ENCODE measurements at places on chromosomes 11 and 22. TPM values are rescaled to one million over a fixed set of nuclear protein-coding genes. Genes with fewer than 3 reads are reported as not detected.
A peak's percentile ranks its signal among the peaks of the same experiment; 100 is the strongest.

- H3K27me3 ChIP-seq, result no peaks in the 10 kb centered on the region
- peaks cover 25% of the 10 kb centered on the region for H3K4me1 ChIP-seq
- H3K27ac ChIP-seq, result peak overlapping the region; percentile 60
- H3K36me3 ChIP-seq, result peaks cover 25% of the 10 kb centered on the region
- no peak overlapping the region for H3K4me3 ChIP-seq
- no peak for DNase-seq
Observed at GRCh38 chr22:25027043-25027906, 74.8 kb downstream of the KIAA1671 start.

DNA sequence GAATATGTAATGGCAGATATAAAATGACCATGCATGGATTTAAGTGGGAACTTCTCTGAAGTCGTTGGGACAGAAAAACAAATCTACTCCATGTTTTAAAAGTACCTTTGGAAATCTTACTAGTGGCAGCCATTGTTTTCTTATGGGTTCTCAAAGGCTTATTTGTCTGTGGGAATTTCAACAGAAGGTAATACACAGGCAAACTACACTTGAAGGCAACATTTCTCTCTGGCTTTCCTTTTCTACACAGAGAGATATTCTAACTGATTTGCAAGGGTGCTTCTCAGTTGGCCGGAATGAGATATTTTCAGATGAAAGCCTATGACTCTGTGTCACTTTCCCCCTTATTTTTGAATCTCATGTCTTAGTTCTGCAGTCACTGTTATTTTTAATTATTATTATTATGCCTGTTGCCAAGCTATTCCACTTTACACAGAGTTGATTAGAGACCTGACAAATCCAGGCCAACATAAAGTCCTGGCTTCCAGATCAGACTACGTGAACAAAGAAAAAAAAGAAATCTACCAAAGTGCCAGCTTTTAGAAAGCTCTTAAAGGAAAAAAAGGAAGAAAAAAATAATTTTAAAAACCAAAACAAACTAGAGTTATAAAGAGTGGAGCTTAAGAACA, 18.9 kb upstream of the PSMA1 start:
- no peak for DNase-seq
- no peaks in the 10 kb centered on the region for H3K4me1 ChIP-seq
- H3K36me3 ChIP-seq, result no peaks in the 10 kb centered on the region
- no peak overlapping the region for H3K4me3 ChIP-seq

- H3K36me3 ChIP-seq, result no peaks in the 10 kb centered on the region
- H3K4me3 ChIP-seq, result no peak overlapping the region
- H3K27me3 ChIP-seq, result no peaks in the 10 kb centered on the region
- H3K27ac ChIP-seq, result no peak overlapping the region
- no peak for DNase-seq
Observed at GRCh38 chr11:70877151-70877550, 375.2 kb downstream of the SHANK2 start.

DNA sequence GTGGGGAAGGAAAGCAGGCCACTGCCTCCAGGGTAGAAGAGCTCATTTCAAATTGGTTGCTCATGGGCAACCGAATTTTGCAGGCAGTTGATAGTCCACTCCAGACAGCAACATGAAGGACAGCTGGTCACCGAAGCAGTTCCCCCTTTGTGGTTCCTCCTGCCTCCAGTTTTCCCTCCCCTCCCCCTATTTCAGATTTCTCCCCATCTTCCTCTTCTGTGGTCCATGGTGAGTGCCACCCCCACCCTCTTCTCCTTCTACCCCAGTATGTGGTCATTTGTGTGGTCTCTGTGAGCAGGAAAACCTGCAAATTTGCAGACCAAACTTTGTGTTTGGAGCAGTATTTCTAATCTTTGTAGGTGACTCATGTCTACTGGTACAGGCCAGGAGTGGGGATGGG, 38.2 kb upstream of the PAK1 start:
- no peak overlapping the region for H3K4me3 ChIP-seq
- no peaks in the 10 kb centered on the region for H3K27me3 ChIP-seq
- H3K27ac ChIP-seq, result no peak overlapping the region
- no peak for DNase-seq

- no peak overlapping the region for H3K27ac ChIP-seq
- no peak for DNase-seq
- no peaks in the 10 kb centered on the region for H3K27me3 ChIP-seq
- H3K4me1 ChIP-seq, result peaks cover 91% of the 10 kb centered on the region
- H3K36me3 ChIP-seq, result peaks cover 3% of the 10 kb centered on the region
Observed at GRCh38 chr22:30308518-30309230, 18.1 kb downstream of the TBC1D10A start.

DNA sequence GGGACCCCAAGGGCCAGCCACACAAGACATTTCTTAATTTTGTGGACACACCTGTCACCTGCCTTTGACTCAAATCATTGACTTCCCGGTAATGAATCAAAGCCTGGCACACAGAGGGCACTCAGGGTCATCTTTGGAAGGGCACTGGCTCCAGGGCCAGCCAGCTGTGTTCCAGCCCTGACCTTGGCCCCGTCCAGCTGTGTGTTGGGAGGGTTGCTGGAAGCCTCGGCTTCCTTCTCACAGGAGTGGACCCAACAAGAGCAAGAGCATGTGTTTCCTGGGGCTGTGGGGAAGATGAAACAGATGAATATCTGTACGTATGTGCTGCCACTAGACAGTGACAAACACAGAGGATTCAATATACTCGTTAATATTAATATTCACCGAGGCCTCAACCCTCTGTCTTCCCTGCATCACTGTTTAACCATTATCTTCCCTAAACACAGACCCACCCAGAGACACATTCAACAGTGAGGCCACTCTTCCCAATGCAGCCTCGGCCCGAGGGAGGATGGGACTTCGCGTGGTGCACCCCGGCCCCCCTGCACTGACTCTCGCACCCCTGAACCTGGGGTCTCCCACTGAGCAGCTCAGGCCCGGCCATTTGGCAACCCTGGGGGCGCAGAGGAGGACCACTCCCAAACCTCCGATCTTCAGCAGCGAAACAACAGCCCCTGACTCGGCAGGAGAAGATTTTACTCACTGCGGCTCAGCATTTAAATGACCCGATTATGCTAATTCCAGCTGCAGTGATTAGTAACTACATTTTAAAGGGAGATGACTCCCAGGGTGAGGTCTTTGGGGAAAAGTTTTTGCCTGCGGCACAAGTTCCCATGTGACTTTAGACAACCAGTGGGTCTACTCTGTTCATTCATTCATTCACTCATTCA, 45.7 kb downstream of the PHF21B start:
- no peaks in the 10 kb centered on the region for H3K36me3 ChIP-seq
- no peak overlapping the region for H3K27ac ChIP-seq
- H3K4me3 ChIP-seq, result no peak overlapping the region
- H3K27me3 ChIP-seq, result no peaks in the 10 kb centered on the region
- no peak for DNase-seq

DNA sequence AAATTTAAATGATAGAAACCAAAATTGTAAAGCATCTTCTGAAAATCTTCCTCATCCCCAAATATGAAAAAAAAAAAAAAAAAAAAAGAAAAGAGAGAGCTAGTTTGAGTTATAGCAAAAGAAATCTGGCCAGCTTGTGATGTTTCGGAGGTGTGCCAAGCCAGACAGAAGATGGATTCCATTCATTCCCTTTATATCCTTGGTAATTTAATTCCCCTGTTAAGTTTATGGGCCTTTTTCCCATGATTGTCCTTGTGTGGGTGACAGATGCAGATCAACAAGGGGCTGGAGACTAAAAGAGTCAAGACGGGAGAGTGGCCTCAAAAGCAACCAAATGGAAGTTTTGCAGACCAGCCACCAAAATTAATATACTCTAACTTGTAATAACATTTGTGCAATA, 47.6 kb upstream of the PARVA start:
- H3K27me3 ChIP-seq, result no peaks in the 10 kb centered on the region
- no peaks in the 10 kb centered on the region for H3K4me1 ChIP-seq
- H3K27ac ChIP-seq, result no peak overlapping the region
- H3K36me3 ChIP-seq, result peaks cover 29% of the 10 kb centered on the region
- DNase-seq, result no peak

GRCh38 chr11:83521647-83522596, 235.8 kb upstream of the CCDC90B start:
- no peaks in the 10 kb centered on the region for H3K4me1 ChIP-seq
- no peak for DNase-seq
- H3K27ac ChIP-seq, result no peak overlapping the region
- no peaks in the 10 kb centered on the region for H3K36me3 ChIP-seq

GRCh38 chr11:1780700-1781592, 17.2 kb upstream of the CTSD start:
- H3K4me3 ChIP-seq, result no peak overlapping the region
- no peaks in the 10 kb centered on the region for H3K4me1 ChIP-seq
- no peak overlapping the region for H3K27ac ChIP-seq
- H3K27me3 ChIP-seq, result peaks cover 21% of the 10 kb centered on the region
- H3K36me3 ChIP-seq, result no peaks in the 10 kb centered on the region

- peaks cover 8% of the 10 kb centered on the region for H3K4me1 ChIP-seq
- H3K27me3 ChIP-seq, result no peaks in the 10 kb centered on the region
- H3K36me3 ChIP-seq, result no peaks in the 10 kb centered on the region
Observed at GRCh38 chr11:124793466-124794278, 6.5 kb downstream of the MSANTD2 start.

Gene LSP1
- polyA plus RNA-seq, result 0.94 TPM

DNA sequence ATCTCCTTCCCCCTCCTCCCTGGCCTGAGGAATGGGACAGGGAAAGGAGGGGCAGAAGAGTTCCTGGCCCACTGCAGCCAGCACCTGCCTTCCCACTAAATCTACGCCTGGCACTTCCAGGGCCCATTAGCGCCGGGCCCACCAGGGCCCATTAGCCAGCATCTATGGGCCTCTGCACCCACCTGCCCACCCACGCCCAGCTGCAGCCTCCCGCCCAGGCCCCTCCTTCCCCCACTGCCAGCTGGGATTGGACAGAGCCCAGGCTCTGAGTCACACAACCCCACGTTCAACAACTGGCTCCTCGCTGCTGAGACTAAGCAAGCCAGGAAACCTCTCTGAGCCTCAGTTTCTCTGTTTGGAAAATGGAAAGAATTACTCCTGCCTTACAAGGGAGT, 48.7 kb downstream of the CYTH4 start:
- H3K27ac ChIP-seq, result no peak overlapping the region
- peaks cover 52% of the 10 kb centered on the region for H3K4me1 ChIP-seq
- H3K36me3 ChIP-seq, result no peaks in the 10 kb centered on the region
- H3K27me3 ChIP-seq, result peaks cover 23% of the 10 kb centered on the region
- no peak for DNase-seq
- no peak overlapping the region for H3K4me3 ChIP-seq

- no peak overlapping the region for H3K27ac ChIP-seq
- H3K4me1 ChIP-seq, result no peaks in the 10 kb centered on the region
- H3K36me3 ChIP-seq, result peaks cover 27% of the 10 kb centered on the region
Observed at GRCh38 chr22:43992331-43992821, 31.7 kb upstream of the PARVB start.

DNA sequence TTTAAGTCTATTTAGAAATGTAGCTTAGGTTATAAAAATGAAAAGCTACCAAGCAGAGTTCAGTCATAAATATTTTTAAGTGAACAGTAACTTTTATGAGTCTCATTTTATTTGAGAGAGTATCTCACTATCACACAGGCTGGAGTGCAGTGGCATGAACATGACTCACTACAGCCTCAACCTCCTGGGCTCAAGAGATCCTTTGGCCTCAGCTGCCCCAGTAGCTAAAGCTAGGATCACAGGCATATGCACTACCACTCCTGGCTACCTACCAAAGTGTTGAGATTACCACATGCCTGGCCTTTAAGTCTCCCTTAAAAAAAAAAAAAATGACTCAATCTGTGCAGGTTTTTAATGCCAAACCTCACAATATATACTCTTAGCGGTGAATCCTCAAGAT, 34.7 kb upstream of the CLNS1A start:
- no peak for DNase-seq
- no peaks in the 10 kb centered on the region for H3K4me1 ChIP-seq
- H3K27ac ChIP-seq, result no peak overlapping the region
- no peak overlapping the region for H3K4me3 ChIP-seq

- H3K27ac ChIP-seq, result peak overlapping the region; percentile 28
- H3K4me1 ChIP-seq, result peaks cover 9% of the 10 kb centered on the region
- H3K4me3 ChIP-seq, result no peak overlapping the region
- H3K36me3 ChIP-seq, result no peaks in the 10 kb centered on the region
- peak; percentile 15 for DNase-seq
- H3K27me3 ChIP-seq, result no peaks in the 10 kb centered on the region
Observed at GRCh38 chr11:127199306-127199801, 198.8 kb upstream of the KIRREL3 start.

Gene DNAL4
- polyA plus RNA-seq, result 11.4 TPM

Data from keratinocyte (primary cell).